ENCODE measurements at places on chromosomes 4 and X.

DNA sequence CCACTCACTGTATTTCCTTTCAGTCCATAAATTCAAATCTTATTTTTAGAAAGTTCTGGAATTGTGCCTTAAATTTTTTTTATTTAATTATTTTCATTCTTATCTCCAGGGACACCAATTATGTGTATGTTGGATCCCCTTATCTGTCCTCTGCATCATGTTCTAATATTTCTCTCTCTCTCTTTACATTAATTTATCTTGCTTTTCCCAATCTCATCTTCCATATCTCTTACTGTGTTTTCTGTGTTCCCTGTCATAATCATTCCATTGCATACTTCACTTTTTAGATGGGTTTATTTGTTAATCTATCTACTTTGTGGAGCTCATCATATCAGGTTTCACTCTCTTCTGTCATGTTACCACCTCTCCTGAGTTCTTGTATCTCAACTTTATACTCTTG is 37.4 kb downstream of the PPP2R2C start:
- DNase-seq, result no peak

DNA sequence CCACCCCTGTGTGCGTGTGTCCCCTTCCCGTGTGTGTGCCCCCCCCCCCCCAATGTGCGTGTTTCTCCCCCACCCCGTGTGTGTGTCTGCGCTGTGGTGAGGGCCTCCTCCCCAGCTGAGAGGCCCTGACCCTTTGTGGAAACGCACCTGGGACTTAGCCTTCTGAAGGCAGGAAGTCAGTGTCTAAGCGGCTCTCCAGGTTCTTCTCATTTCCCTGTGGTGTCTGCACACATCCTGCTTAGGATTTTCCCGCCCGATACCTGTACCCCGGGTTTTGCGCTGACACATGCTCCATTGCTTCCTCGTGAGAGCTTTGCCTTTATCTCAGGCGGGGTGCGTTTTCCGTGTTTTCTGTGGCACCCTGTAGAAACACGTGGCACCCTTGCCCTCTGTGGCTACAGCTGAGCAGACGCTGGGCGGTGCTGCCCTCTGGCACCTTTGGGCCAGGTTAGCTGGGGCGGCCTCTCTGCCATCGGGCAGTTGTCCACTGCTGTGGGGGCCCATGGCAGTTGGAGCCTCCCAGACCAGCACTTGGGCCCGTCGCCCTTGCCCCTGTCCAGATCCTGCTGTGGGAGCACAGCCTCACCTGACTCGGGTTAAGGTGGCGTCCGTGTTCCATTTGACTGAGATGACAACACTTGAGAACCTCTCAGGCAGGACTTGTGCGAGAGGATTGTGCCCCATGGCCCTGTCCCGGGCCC is 26.3 kb downstream of the MAEA start:
- no peak for DNase-seq

DNA sequence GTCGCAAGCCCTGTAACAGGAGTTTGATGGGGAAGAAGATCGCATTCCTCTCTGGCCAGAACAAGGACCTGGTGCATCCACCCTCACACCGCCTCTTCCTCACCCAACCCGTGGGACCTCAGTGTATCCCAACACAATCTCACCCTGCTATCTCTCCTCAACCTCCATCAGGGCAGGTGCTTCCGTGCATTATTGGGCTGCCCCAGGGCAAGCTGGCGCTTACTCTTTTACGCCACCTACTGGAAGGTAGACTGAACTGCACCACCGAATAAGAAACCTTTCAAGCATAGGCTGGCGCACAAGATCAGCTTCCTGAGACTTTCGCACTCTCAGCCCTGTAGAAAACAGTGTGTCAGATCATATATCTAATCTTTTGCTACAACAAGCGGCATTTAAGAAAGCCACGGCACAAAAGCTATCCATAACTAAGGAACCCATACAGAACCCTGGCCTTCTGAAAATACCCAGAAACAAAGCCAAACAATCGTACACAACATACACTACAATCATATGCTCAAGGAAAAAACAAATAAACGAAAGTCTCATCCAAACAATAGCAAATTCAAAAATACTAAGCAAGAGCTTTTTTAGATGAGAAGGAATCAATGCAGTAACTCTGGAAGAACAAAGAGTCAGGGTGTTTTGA is 209.3 kb downstream of the UGT8 start:
- DNase-seq, result peak; percentile 61

DNA sequence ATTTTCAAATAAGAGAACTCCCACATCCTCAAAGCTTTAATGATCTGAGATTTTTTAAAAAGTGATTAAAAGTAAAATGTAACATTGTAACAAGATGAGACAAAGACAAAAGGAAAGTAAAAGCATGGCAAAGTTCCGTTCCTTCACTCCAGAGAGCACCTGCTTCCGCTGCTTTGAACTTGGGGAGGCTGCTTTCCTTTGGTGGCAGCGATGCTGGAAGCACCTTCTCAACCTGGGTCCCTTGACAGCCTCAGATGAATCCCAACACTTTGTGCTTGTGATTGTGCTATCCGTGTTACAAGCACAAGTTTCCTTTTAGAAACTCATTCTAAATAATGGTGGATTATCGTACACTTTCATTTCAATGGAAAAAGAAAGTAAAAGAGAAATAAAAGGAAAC is 59.7 kb downstream of the HADH start:
- peak; percentile 31 for DNase-seq

DNA sequence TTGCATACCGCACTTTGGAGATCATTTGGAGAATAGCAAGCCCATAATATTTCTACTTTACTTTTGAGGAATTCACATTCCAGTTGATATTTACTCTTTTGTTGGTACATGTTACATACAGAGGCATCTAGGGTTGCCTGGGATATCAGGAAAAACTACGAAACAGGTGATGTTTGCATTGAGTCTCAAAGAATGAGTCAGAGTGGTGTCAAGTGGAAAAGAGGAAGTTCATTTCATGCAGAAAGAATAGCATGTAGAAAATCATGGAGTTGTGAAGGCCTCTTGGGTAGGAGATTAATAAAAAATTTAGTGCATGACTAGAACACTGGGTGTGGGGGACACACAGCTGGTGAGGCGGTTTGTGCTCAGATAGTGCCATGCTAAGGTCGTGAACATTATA is 33.5 kb upstream of the ELOVL6 start:
- DNase-seq, result no peak

Data from activated CD4-positive, alpha-beta T cell treated with anti-CD3 and anti-CD28 coated beads, Interleukin-2, Interleukin-4, amounts not matched to agents 100 ng/mL and 50 ng/mL, durations not matched to agents 16 hours and 8 hours (primary cell).